Stimulated activated CD8-positive, alpha-beta memory T cell treated with anti-CD3 and anti-CD28 coated beads, Interleukin-7, amount 100 ng/mL, for 1 hour (primary cell): ENCODE measurements at places on chromosomes 2 and 18.

DNA sequence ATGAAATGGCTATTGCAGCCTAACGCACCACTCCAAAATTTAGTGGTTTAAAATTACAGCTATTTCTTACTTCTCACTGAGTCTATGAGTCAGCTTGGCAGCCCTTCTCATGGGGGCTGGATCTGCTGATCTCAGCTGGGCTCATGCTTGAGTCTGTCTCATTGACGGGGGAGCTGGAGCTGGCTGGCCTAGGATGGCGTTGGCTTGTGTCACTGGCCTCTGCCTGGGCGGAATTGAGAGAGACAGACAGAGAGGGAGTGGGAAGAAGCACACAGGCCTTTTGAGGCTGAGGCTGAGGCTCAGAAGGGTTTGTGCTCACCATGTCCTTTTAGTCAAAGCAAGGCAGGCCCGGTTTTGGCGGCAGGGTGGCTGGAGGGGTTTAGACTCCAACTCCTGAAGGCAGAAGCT, 412.1 kb upstream of the MYT1L start:
- no peak for DNase-seq

DNA sequence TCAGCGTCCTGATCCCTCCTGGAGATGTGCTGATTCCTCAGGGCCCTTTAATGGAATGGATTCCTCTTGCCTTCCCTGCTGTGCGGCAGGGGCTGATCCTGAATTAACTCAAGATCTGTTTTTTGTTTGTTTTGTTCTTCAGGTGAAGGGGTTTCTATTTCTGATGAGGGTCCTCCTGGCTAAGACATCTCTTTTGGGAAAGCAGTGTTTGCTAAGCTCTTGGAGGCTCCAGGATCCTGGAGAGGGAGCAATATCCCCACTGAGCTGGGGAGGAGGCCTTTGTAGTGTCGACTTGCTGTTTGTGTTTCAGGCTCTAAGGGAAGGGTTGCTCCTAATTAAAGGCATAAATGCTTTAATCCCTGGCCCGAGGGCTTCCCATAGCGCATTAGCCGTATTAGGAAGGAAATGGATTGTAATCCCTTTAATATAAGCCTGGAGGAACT, 65.3 kb upstream of the FOXI3 start:
- no peak for DNase-seq

GRCh38 chr2:71790226-71791060, 337.1 kb downstream of the DYSF start:
- DNase-seq, result no peak

GRCh38 chr2:122682356-122682755, 926.9 kb downstream of the TSN start:
- no peak for DNase-seq

DNA sequence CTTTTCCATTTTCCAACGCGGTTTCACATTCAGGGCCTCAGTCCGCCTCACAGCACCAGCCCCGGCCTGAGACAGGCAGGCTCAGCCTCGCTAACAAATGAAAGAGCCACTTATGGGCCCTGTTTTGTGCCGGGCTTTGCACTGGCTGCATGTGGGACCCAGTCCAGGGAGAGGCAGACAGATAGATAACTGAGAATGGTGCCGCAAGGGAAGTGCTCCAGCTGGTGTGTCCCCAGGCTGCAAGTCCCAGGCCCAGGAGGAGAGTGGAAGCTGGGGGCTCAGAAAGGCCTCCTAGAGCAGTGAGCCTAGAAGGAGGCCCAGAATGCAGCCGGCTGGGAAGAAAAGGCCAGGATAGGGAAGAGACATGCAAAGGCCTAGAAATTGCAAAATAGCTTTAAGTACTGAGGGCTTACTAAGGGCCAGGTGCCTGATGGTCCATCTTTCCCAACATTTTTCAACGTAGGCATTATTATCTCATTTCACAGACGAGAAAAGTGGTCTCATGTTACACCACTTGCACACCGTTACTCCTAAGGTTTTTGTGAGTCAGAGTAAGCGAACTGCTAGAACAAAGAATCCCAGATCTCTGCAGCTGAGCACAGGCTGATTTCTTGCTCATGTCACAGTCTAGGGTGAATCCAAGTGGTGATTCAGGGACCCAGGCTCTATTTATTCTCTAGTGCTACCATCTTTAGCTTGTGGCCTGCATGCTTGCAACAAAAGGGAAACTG, 26.0 kb downstream of the ADRA2B start:
- DNase-seq, result no peak

- no peak for DNase-seq
These were observed 3.4 kb upstream of the TXNL1 start for GRCh38 chr18:56641714-56642337.

GRCh38 chr2:219985017-219985416, 357.6 kb downstream of the SLC4A3 start:
- no peak for DNase-seq

GRCh38 chr2:159050426-159050825, 82.0 kb downstream of the TANC1 start:
- no peak for DNase-seq

DNA sequence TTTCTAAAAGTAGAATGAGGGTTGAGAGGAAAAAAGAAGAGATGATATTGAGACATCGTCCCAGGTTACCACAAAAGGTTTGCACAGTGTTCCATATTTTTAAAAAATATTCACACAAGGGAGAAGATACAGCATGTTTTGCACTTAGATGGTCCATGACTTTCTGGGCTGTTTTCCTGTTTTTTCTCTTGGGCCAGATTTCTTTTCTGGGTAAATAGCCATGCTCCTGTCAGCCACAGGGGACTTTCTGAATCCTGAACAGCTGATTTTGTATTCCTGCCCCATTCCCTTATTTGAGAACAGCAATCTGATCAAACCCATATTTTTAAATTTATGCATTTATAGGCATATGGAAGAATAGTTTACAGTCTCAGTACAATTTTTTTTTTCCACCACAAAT, 185.9 kb upstream of the NRP2 start:
- DNase-seq, result no peak

DNA sequence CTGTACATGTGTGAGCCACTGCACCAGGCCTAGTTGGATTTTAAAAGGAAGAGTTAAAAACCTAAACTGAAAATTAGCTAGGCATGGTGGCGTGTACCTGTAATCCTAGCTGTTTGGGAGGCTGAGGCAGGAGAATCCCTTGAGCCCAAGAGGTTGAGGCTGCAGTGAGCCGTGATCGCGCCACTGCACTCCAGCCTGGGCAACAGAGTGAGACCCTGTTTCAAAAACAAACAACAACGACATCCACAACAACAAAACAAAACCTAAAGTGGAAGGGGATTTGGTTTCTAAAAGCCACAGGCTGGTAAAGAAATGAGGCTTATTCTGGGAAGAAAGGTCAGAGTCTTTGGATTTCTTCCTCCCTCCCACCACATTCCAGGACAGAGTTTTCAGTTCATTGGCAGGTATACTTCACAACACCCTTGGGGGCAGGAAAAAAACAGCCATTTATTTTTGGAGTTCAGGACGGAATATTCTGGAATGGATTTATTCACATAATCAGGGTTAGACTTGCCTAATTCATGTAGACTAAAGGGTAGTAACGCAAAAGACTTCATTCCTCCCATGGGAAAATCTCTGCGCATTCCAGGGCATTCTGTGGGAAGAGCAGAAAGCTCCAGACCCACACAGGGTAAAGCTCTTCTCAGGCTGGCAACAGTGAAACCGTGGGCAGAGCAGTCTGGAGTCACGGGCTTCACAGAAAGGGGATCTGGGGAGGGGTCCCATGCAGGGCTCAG, 34.9 kb downstream of the TEX44 start:
- no peak for DNase-seq

GRCh38 chr2:134127496-134127895, 126.4 kb upstream of the MGAT5 start:
- DNase-seq, result no peak

DNA sequence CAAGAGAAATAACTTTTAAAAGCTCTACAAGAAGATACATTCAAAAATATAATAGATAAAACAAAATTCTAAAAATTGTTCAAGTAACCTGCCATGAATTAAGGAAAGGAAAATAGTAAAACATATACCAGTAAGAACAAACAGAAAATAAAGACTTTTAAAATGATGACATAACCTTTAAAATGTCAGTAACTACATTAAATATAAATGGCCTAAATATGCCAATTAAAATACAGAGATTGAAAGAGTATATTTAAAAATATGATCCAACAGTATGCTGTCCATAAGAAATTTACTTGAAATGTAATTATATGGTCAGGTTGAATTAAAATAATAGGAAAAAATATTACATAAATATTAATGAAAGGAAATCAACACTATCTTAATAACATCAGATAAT, 911.7 kb upstream of the POU3F3 start:
- no peak for DNase-seq

DNA sequence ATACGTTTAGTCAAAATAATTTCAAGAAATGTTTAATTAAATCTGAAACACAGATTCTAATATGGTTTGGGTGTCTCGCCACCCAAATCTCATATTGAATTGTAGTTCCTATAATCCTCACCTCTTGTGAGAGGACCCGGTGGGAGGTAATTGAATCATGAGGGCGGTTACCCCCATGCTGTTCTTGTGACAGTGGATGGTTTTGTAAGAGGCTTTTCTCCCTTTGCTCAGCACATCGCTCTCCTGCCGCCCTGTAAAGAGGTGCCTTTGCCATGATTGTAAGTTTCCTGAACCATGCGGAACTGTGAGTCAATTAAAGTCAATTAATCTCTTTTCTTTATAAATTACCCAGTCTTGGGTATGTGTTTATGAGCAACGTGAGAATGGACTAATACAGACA, 1045.1 kb upstream of the POU3F3 start:
- no peak for DNase-seq

- DNase-seq, result no peak
These were observed 147.2 kb downstream of the SMAD7 start for GRCh38 chr18:48803518-48803917.

DNA sequence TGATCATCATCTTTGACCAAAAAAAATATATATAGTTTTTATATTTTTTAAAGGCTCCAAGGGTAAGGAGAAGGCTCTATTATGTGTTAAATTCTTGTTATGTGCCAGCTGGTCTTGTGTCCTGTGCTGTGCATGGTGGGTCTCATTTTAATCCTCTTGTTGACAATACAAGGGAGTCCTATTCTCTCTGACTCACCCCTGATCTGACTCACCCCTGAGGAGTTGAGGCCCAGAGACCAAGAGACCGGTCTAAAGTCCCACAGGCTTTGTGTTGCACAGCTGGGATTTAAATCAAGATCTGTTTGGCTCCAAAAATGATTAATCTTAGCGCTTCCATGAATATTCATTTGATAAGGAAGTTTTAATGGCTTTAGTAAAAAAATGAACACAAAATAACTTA, 25.7 kb downstream of the MC2R start:
- DNase-seq, result no peak

DNA sequence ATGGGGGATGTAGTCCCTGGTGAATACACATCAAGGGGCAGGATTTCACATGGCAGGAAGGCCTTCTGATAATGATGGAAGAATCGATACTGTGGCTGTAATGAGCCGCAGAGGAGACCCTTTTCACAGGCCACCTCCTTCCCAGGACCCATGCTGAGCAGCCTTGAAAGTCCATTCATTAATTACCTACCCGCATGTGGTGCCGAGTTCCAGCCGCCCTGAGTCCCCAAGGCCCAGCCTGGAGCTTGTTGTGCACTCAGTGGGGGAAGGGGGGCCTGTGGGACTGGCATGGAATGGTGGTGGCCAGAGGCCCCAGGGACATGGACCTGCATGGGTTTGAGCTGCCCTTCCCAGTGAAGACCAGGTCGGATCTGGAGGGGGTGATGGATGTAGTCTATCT, 25.5 kb downstream of the ASB18 start:
- no peak for DNase-seq

- DNase-seq, result no peak
These were observed 32.6 kb downstream of the CCDC102B start for GRCh38 chr18:68830256-68831045.

DNA sequence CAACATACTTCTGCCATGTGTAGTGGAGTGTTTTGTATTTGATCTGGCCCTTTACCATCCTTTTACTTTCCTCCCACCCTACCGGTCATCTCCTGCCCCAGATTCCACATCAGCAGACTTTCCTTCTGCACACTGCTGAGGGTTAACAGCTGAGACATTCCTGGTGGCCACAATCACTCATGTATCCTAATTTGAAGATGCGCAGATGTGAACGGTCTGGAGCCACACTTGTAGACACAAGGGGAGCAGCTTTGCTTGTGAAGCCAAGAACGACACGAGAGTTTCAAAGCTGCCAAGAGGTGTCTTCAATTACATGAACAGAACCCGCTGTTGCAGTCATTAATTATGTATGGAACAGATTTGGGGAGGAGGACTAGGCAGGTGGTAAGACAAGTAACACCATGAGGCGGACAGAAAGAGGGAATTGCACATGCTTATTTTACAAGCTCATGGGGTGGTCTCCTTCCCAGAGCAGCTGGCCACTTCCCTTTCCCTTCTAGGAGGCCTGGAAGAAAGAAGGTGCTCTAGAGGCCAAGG, 260.7 kb upstream of the KLHL29 start:
- no peak for DNase-seq

GRCh38 chr2:38436227-38436664, 59.2 kb upstream of the ATL2 start:
- DNase-seq, result no peak

DNA sequence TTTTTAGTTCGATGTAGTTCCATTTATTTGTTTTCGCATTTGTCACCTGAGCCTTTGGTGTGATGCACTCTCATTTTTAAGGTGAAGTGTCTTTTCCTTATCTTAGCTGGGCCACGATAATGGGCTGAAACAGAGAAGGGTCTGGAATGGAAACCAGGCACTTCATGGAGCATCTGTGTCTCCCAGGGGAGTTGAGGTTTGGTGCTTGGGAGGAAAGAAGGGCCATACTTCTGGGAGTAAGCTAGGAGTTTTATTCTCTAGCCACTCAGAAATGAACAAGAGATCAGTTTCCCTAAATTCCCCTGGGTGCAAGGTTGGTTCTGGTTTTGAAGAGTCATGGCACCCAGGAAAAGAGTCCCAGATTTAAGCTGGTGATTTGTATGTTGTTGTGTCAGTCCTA, 179.4 kb upstream of the CXCR4 start:
- DNase-seq, result no peak

DNA sequence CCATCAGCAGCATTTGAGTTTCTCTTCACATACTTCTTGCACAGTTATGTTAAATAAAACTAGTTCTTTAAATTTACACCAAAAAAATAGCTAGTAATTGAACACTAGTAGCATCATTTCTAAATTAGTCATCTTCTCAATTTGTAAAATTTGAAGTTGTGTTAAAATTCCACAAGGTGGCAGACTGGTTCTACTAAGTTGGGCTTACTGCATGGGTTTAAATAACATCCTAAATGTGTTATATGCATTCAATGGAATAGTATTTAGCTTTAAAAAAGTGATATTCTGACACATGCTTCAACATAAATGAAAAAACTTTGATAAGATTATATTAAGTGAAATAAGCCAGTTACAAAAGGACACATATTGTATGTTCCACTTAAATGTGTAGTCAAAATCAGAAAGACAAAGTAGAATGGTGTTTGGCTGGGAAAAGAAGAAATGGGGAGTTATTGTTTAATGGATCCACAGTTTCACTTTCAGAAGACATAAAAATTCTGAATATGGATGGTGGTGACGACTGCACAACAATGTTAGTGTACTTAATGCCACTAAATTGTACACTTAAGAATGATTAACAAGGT, 28.7 kb upstream of the RPRD1A start:
- DNase-seq, result no peak

DNA sequence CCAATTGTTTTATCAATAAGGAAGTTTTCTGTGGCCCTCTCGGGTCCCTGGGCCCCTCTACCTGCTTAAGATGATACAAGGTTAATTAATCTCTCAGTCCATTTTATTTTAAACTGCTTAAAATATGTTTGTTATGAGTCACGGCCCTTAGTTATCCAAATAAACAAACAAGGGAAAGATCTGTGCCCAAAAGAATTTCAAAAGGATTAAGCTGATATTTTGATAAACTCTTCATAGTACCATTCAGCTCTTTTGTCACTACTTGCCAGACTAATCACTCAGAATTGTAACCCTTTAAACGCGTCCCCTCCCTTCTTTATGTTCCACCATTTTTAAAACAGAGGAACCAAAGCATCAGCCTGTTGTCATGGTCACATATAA, 144.7 kb upstream of the STK17B start:
- no peak for DNase-seq
